GM12892 (cell line): ENCODE measurements at places on chromosomes 2 and 18.

GRCh38 chr2:102141011-102141943, 1.3 kb upstream of the IL1R1 start:
- DNase-seq, result no peak

- no peak for DNase-seq
Observed at GRCh38 chr18:35474884-35475283, 22.9 kb downstream of the INO80C start.

GRCh38 chr2:222064286-222064685, 234.5 kb downstream of the PAX3 start:
- no peak for DNase-seq

GRCh38 chr2:164810843-164811242, 30.8 kb downstream of the COBLL1 start:
- DNase-seq, result no peak
